ENCODE measurements at places on chromosomes 6 and 20.

DNA sequence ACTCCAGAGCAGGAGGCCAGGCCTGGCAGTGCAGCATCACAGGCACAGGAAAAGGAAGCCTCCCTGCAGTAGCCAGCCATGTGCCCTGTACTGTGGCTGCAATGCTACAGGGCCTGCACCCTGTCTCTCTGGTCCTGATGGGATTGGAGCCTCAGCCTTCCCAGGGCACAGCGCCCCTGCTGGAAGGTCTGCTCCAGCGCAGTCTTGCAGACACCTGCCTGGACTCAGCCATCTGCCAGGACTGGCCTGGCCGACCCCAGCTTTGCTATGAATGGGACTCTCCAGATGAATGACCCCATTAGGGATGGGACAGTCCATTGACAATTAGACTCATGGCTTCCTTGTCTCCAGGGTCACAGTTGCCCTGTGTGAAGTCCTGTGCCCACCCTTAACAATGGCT, 251.6 kb downstream of the ERMARD start:
- DNase-seq: peak; percentile 6

GRCh38 chr6:148760568-148761526, 14.0 kb downstream of the UST start:
- DNase-seq: peak; percentile 87

DNA sequence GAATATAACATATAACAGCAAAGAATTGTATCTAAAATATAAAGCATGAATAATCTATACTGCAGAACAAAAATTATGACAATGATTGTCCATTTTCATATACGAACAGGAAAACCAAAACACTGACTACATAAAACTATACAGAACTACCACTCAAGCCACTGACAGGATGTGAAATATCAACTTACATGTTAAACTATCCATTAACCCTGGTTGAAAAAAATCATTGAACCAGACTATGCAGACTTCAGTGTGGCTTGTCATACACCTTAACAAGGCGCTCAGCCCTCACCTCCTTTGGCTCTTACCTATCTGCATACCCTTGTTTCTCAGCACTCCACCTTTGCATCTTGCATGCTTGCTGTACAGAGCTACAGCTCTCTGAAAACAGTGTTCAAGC, 34.9 kb downstream of the ASCC3 start:
- no peak for DNase-seq

DNA sequence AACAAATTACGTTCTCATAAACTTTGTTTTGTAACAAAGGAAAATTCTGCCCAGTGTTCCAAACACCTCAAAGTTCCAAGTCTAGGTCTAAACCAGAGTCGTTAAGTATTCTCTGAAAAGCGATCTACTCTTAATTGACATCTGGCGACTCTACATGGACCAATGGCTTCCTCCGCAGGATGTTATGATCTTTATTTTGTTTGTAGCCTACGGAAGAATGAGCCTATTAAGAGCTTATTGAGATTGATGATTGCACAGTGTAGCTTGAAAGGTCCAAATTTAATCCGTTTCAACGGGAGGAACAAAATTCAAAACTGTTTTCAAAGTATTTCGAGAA, 61.1 kb downstream of the FAM217A start:
- DNase-seq: no peak

- DNase-seq: peak; percentile 62
These were observed 9.5 kb downstream of the C20orf202 start for GRCh38 chr20:1212607-1213396.

DNA sequence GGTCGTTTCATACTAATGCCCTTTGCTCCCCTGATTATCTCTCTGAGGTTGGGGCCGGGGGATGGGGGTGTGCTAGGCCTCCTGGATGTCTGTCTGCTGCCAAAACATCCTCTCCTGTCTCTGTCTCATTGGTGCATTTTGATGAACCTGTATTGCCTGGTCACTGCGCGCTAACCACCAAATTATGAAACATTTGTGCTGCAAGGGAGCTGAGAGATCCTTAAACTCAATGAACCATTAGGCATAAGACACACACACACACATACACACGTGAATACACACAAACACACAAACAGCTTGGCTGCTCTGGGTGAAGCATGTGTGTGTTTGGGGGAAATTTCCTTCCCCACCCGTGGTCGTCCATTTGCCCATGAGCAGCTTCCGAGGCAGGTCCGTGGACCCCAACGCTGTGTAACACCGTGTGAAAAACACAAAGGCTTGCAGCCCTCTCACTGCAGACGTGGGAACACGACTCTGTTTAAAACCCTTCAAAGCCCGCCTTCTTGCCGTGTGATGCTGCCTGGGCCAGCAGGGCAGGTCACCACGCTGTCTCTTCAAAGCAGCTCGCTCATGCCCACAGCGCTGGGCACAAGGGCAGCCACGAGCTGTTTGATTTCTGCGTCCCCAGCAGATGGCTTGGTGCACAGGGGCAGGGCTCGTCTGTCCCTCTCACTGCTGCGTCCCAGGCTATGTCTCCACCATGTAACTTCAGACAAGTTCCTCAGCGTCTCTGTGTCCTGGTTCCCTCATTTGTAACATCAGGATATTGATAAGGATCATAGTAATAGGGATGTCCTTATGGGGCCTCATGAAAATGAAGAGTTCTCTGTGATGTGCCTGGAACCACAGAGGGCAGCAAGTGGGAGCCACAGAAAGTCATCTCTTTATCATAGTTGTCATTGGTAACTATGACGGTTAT, 96.8 kb downstream of the CDH26 start:
- DNase-seq: no peak

All from right hindlimb (tissue), 1 donor.